Activated CD8-positive, alpha-beta T cell treated with anti-CD3 and anti-CD28 coated beads for 36 hours (primary cell): ENCODE measurements at places on chromosomes 5 and 9.

- no peak for DNase-seq
These were observed 42.0 kb downstream of the ACO1 start for GRCh38 chr9:32426278-32426939.

GRCh38 chr9:81389569-81389993 lies 299.8 kb downstream of the TLE1 start:
- DNase-seq = no peak

DNA sequence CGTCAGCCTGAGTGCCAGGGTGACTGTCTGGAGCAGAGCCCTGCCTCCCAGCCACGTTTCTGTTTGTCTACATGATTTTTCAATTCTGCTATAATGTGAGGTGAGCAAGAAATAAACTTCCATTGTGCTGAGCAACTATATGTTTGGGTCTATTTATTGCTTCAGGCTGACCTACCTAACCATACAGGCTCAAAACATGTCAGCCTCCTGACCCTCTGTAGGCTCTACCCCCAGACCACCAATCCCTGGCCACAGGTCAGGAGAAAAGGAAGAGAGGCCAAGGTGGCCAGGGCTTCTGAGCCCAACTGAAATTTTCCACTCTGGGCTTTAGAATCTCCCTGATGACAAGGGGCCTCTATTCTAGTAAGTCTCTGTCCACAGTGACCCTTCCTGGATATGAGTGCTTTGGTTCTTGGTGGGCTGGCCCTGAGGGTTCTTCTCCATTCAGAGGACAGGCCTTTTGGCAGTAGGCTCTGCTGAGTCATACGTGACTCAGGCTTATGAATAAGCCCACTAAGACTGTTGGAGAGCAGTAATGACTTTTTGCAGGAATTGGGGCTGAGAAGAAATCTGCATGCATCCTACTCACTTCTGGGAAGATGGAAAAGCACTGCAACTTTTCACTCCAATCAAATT lies 117.2 kb upstream of the TBCA start:
- no peak for DNase-seq

GRCh38 chr5:9241479-9242305 lies 304.2 kb downstream of the SEMA5A start:
- no peak for DNase-seq

DNA sequence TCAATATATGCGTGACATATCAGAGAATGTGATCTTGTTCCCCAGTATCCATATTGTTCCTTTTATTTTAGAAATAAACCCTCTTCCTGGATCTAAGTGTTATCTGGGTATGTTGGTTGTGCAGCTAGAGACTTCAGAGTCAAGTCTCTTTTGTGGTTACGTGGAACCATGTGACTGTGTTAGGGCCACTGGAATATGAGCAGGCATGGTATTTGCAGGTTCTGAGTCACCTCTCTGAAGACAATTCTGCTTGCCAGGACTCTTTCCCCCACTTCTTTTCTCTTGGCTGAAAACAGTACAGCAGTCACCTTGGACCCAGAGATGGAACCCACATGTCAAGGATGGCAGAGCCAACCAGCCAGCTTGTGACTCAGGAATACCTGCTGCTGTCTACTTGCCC lies 59.7 kb downstream of the ATP10B start:
- DNase-seq = no peak

DNA sequence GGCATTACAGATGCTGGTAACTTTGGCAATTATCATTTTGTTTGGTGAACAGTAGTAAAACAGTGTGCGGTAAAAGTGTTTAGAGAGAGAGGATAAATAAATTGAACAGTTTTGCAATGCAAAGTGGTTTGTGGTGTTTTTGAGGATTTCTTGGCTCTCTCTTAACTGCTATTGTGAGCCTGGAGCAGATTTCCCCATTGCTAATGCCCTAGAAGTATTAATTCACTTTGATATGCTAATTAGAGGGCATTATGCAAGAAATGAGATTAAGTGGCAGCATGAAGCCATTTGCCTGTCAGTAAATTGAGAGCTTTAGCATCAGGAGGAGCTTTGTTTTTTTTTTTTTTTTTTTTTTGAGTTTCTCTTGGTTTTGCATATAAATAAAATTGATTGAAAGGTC lies 8.2 kb downstream of the PBX3 start:
- DNase-seq = no peak

- no peak for DNase-seq
These were observed 76.3 kb downstream of the SCAI start for GRCh38 chr9:125066839-125067619.

GRCh38 chr5:170642776-170643436 lies 139.1 kb downstream of the KCNIP1 start:
- no peak for DNase-seq

DNA sequence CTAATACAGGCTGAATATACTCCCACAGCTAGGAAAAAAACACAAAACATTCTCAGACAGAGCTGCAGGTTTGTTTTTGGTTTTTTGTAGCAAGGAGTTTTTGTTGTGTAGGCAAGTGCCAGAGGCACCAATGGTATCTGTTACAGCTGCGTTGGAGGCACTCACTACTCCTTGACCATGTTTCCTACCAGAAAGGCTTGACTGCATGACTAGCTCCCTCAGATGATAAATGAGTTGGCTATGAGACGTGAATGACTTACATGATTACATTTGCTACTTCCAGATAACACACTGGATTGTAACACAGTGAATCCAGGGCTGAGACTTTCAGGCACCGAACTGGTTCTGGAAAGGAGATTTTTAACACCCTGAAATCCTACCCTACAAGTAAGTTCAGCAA lies 18.8 kb downstream of the GZMK start:
- no peak for DNase-seq

DNA sequence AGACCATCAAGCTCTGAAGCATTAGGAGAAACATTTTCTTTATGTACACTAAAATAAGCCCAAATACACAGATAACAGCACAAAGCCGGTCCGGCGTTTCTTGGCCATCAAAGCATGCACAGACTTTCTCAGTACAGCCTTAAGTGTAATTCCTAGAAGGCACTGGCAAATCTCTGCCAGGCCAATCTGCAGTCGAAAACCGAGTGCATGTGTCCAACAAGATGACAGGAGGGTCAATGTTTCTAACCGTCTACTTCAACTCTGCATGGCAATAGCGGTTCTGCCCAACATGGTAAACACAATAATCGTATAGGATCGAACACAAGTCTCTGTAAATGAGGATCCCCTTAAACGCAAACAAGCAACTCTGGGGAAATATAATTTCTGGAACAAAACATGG lies 1.1 kb downstream of the ARL15 start:
- DNase-seq = no peak

DNA sequence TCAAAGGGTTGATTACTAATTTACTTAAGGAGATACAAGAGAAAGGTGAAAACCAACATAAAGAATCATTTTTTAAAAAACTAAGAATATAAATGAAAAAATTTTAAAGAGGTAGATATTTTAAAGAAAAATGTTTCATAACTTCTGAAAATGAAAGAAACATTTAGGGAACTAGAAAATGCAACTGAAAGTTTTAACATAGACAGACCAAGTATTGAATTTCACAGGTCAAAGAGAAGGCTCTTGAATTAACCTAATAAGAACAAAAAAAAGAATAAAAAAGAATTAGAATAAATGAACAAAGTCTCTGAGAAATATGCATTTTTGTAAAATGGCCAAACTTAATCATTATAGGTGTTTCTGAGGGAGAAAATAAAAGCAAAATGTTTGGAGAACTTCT lies 16.1 kb upstream of the FAM174A start:
- no peak for DNase-seq

- DNase-seq = no peak
These were observed 83.8 kb upstream of the RASA1 start for GRCh38 chr5:87183896-87184295.

GRCh38 chr5:83741571-83741970 lies 20.9 kb upstream of the HAPLN1 start:
- DNase-seq = no peak

GRCh38 chr9:38008168-38009034 lies 60.6 kb downstream of the SHB start:
- DNase-seq = peak; percentile 90

DNA sequence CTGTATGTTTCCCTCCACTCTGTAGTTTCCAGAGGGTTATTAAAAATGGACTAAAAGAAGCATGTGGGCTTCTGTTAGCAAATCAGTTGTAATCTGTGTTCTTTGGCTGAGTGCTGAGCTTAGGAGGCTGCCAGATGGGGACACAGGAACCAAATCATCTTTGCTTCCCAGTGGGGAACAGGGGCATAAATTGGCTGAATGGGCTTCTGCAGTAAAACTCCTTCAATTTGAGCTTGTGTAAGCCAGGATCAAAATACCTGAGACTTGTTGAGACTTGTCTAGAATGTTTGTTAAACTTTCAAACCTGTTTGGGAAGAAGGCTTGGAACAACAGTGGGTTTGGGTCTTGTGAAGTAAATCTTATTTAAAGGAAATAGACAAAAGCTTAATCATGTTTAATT lies 32.2 kb upstream of the TNFAIP8 start:
- no peak for DNase-seq

DNA sequence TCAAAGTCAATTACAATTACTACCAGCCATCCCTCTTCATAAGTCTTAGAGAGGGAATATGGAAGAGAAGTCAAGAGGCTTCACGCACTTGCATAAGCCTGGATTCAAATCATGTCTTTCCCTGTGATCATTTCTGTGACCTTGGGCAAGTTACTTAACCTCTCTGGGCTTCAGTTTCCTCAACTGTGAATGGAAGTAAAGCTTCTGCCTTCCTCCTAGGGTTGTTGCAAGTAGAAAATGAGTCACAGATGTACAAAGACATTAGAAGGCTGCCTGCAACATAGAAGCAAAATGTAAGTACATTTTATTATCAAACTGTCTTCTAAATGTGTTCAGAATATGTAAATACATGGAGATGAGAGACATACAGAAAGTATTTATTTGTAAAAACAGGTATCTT lies 42.3 kb upstream of the SEMA6A start:
- no peak for DNase-seq

- no peak for DNase-seq
These were observed 357.6 kb upstream of the RPS23 start for GRCh38 chr5:82635561-82636288.

DNA sequence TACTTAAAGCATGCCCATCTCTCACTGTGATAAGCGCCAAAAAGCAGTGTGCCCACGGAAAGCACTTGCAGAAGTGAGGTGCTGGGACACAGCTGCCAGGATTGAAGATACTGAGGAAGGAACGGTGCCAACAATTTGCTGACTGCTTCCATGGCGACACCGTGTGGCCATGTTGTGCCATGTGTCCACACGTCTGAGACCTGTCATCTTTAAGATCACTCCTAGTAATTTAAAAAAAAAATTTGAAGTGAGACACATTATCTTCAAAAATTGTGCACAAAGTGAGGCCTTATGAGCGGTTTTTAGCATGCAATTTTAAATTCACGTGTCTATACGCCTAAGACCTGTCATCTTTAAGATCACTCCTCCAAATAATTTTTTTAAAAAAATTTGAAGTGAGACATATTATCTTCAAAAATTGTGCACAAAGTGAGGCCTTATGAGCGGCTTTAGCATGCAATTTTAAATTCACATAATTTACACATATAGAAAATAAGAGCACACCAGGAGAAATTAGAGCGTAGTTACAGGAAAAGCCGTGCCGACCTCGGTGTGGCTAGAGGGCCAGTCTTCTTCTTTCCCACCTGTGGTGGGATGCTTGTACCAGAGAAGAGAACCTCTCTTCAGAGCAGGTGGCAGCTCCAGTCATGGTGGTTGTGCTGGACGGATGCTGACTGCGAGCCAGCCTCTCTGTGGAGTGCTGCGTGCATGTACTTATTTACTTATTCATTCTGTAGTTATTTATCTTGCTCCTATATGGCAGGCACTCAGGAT lies 21.4 kb upstream of the FLT4 start:
- peak; percentile 77 for DNase-seq

- no peak for DNase-seq
These were observed 41.0 kb upstream of the SLC12A7 start for GRCh38 chr5:1152771-1153282.
